Esophagus muscularis mucosa (tissue), 4 donors: ENCODE measurements at places on chromosomes 13 and 19. TPM values are rescaled to one million over a fixed set of nuclear protein-coding genes. Genes with fewer than 3 reads are reported as not detected.

DNA sequence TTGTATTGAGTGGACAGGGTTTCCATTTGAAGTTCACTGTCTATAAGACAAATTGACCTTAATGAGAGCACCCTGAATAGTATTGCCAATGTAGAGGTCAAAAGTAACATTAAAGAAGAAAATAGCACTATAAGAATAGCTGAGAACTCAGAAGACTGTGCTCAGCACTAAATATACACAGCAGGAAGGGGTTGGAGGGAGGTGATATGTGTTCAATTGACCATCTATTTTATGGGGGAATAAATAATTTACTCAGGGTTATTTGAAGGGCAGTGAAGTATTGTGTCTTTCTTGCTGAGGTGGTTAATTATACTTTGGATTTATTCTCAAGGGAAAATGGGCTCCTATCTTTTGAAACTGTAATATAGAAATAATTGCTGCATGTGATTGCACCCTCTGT, 1380.5 kb upstream of the SPRY2 start:
- no peak overlapping the region for H3K4me3 ChIP-seq
- H3K4me1 ChIP-seq: no peaks in the 10 kb centered on the region
- DNase-seq: no peak
- no peaks in the 10 kb centered on the region for H3K36me3 ChIP-seq

DNA sequence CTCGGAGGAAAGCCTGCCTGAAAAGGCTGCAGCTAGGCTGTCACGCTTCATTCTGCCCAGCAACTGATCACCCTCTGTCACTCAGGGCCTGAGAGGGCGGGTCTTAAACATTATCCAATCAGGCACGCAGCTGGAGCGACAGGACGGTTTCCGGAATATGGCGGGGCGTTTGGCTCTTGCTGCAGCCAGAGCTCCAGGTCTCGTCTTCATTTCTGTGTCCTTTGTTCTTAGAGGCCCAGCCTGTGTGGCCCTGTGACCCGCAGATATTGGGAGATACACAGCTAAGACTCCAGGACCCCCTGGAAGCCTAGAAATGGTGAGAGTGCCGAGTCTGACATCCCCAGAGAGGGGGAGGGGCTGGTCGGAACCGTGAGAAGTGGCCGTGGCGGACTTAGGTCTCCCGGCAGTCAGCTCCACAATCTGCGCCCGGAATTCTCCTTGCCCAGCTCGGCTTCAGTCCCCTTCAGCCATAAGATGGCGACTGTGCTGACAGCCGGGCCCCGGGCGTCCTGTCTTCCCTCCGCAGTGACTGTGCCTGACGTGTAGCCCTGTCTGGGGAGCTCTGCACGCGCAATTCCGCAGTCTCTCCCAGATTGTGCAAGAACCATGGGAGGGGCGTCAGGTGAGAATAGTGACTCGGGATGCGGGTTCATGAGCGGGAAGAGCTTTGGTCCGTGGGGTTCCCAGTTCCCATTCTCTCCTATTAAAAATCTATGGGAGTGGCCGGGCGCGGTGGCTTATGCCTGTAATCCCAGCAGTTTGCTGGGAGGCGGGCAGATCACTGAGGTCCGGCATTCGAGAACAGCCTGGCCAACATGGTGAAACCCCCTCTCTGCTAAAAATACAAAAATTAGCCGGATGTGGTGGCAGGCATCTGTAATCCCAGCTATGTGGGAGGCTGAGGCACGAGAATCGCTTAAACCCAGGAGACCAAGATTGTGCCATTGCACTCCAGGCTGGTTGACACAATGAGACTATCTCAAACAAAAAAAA, at the start of gene ZNF429:
Gene ZNF429, plus strand, starts transcription at position 144 of the 993 bp plus-strand sequence. Its CDS starts 170 bp downstream, at position 314.
- peaks cover 25% of the 10 kb centered on the region for H3K4me1 ChIP-seq
- H3K36me3 ChIP-seq: no peaks in the 10 kb centered on the region
- H3K27me3 ChIP-seq: no peaks in the 10 kb centered on the region
- peak within 1 kb of the TSS; percentile 85 for H3K4me3 ChIP-seq
- peak within 1 kb of the TSS; percentile 90 for H3K27ac ChIP-seq
- peak; percentile 98 for DNase-seq

GRCh38 chr19:49856574-49857021, 5.6 kb downstream of the PTOV1 start:
- no peak overlapping the region for H3K27ac ChIP-seq
- no peak overlapping the region for H3K4me3 ChIP-seq
- no peak for DNase-seq
- H3K4me1 ChIP-seq: peaks cover 43% of the 10 kb centered on the region
- peaks cover 74% of the 10 kb centered on the region for H3K36me3 ChIP-seq

The ZNF324B gene
- 8.9 TPM for total RNA-seq

The SPTBN4 gene
- 5.8 TPM for total RNA-seq

GRCh38 chr13:38902551-38902950, 88.1 kb downstream of the STOML3 start:
- no peak for DNase-seq
- no peak overlapping the region for H3K4me3 ChIP-seq
- no peak overlapping the region for H3K27ac ChIP-seq

The IZUMO2 gene
- not detected for total RNA-seq

The USHBP1 gene
- 8.0 TPM for total RNA-seq

- H3K4me3 ChIP-seq: peak overlapping the region; percentile 49
- H3K4me1 ChIP-seq: peaks cover 67% of the 10 kb centered on the region
- peak; percentile 99 for DNase-seq
- H3K27me3 ChIP-seq: no peaks in the 10 kb centered on the region
- H3K27ac ChIP-seq: peak overlapping the region; percentile 97
These were observed 45.4 kb downstream of the SMIM24 start for GRCh38 chr19:3434630-3435553.

- H3K27me3 ChIP-seq: no peaks in the 10 kb centered on the region
- no peak overlapping the region for H3K4me3 ChIP-seq
- no peak overlapping the region for H3K27ac ChIP-seq
- no peaks in the 10 kb centered on the region for H3K4me1 ChIP-seq
These were observed 356.5 kb upstream of the SLITRK6 start for GRCh38 chr13:86155756-86156155.

The AKAP8L gene
- total RNA-seq: 87.8 TPM

- H3K4me3 ChIP-seq: no peak overlapping the region
- H3K36me3 ChIP-seq: no peaks in the 10 kb centered on the region
- H3K27me3 ChIP-seq: no peaks in the 10 kb centered on the region
- peaks cover 16% of the 10 kb centered on the region for H3K4me1 ChIP-seq
These were observed 347.3 kb downstream of the TEX29 start for GRCh38 chr13:111667757-111668156.

The ETV2 gene
- total RNA-seq: not detected

DNA sequence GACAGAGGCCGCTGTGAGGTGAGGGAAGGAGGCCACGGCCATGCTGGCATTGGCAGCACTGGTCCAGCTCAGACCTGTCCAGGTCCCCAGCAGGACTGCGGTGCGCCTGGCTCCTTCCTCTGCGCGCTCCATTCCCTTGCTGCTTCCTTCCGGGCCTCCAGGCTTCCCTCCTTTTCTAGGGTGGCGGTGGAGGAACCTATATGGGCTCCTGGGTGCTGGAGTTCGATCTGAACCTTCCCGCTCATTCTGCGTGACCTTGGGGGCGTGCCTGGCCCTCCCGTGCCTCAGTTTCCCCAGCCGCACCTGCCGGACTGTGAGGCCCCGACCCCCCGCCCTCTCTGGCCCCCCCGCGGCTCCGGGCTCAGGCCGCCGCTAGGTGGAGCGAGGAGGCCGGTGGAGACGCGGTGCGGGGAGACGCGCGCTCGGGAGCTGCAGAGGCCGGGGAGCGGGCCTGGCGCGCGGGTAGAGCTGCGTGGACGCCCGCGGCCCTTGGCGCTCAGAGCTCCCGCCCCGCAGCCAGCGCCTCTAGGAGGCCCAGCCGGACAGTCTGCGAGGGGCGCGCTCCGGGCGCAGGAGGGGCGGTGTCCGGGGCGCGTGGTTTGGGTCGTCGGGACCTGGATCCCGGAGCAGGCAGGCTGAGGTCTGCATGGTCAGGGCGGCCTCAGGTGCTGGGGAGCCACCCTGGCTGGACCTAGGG, 29.9 kb downstream of the EFNA2 start:
- peak overlapping the region; percentile 35 for H3K4me3 ChIP-seq
- no peak overlapping the region for H3K27ac ChIP-seq
- peaks cover 6% of the 10 kb centered on the region for H3K27me3 ChIP-seq
- DNase-seq: no peak
- no peaks in the 10 kb centered on the region for H3K36me3 ChIP-seq
- peaks cover 9% of the 10 kb centered on the region for H3K4me1 ChIP-seq

GRCh38 chr13:32200741-32201140, 114.4 kb downstream of the ZAR1L start:
- H3K27me3 ChIP-seq: no peaks in the 10 kb centered on the region
- H3K36me3 ChIP-seq: no peaks in the 10 kb centered on the region
- peaks cover 3% of the 10 kb centered on the region for H3K4me1 ChIP-seq
- no peak overlapping the region for H3K4me3 ChIP-seq
- DNase-seq: no peak

GRCh38 chr13:112967686-112968379, 1.2 kb upstream of the MCF2L start:
- peaks cover 17% of the 10 kb centered on the region for H3K4me1 ChIP-seq
- DNase-seq: no peak
- H3K4me3 ChIP-seq: peak overlapping the region; percentile 51
- no peaks in the 10 kb centered on the region for H3K36me3 ChIP-seq
- no peaks in the 10 kb centered on the region for H3K27me3 ChIP-seq

DNA sequence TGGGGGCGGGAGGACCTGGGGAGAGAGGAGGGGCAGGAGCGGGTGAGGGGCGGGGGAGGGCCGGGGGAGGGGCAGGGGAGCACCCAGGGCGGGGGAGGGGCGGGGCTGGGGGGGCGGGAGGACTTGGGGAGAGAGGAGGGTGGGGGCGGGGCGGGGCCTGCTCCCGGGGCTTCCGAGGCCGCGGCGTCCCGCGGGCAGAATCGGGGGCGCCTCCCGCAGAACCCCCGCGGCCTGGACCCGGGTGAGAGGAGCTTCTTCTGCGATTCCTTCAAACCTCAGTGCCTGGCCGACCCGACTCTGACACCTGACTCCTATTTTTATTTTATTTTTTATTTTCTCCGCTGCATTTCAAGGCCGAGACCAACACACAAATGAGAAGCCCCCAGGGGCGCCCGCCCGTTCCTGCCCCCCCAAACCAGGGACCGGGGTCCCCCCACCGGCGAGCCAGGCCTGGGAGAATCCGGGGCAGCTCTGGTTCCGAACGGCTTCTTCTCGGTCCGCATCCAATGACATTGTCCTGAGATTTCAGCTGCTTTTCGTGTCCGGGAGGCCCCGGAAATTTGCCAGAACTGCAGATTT, 470 bp upstream of the GRTP1 start:
- H3K27me3 ChIP-seq: no peaks in the 10 kb centered on the region
- peaks cover 29% of the 10 kb centered on the region for H3K4me1 ChIP-seq
- no peak for DNase-seq
- H3K4me3 ChIP-seq: peak overlapping the region; percentile 80
- H3K36me3 ChIP-seq: no peaks in the 10 kb centered on the region

The OVOL3 gene
- total RNA-seq: not detected

GRCh38 chr13:33033051-33033812, 17.0 kb downstream of the KL start:
- no peak for DNase-seq
- peak overlapping the region; percentile 26 for H3K4me3 ChIP-seq
- H3K27me3 ChIP-seq: no peaks in the 10 kb centered on the region
- H3K27ac ChIP-seq: no peak overlapping the region

DNA sequence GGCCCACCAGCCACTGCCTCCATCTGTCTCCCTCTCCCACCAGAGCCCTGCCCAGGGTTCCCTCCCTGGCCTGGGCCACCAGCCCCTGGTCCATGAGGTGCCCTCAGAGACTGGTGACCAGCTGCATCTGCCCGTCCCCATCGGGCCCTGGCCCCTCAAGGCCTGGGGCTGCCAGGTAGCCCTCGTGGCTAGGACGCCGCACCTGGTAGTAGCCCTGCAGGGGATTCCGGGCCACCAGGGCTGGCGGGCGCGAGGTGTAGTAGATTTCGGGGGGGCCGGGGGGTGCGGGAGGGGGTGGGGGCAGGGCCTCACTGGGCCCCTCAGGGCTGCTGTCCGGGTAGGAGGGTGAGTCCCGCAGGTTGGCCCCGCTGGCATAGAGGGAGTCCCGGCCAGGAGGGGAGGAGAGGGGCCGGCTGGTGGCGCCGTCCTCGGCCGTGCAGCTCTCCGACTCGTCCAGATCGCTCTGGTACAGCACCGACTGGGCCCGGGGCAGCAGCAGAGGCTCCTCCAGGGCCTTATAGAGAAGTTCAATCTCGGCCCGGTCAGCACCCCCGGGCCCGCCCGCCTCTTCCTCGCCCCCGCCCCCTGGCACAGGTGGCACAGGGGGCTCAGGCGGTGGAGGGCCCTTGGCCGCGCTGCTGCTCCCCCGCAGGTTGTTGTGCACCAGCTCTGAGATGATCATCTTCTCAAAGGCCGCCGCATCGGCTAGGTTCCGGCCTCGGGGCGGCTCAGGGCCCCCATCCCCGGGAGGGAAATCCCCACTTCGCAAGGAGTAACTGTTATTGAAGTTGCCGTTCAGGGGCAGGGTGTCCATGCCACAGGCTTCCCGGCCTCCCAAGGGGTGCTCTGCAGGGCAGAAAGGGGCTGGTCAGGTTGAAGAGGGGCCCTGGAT, 14.6 kb upstream of the ASF1B start:
- no peaks in the 10 kb centered on the region for H3K27me3 ChIP-seq
- H3K4me1 ChIP-seq: peaks cover 32% of the 10 kb centered on the region
- H3K27ac ChIP-seq: peak overlapping the region; percentile 80
- no peak overlapping the region for H3K4me3 ChIP-seq
- DNase-seq: no peak
- H3K36me3 ChIP-seq: peaks cover 48% of the 10 kb centered on the region

- DNase-seq: peak; percentile 83
- no peaks in the 10 kb centered on the region for H3K27me3 ChIP-seq
- H3K4me3 ChIP-seq: no peak overlapping the region
- H3K36me3 ChIP-seq: no peaks in the 10 kb centered on the region
These were observed 3.6 kb downstream of the FAM187B start for GRCh38 chr19:35224681-35225571.

The KLK15 gene
- total RNA-seq: not detected

GRCh38 chr13:44051405-44051804, 171.7 kb downstream of the LACC1 start:
- DNase-seq: no peak
- H3K36me3 ChIP-seq: no peaks in the 10 kb centered on the region

The DDX49 gene
- 42.6 TPM for total RNA-seq

The DGKH gene
- total RNA-seq: 20.8 TPM

- no peaks in the 10 kb centered on the region for H3K27me3 ChIP-seq
- no peaks in the 10 kb centered on the region for H3K36me3 ChIP-seq
- no peak overlapping the region for H3K4me3 ChIP-seq
- H3K27ac ChIP-seq: no peak overlapping the region
These were observed 3.7 kb downstream of the RUBCNL start for GRCh38 chr13:46383383-46383782.

The CD177 gene
- total RNA-seq: 0.97 TPM

GRCh38 chr19:3098515-3099346, 4.6 kb downstream of the GNA11 start:
- DNase-seq: no peak
- H3K27me3 ChIP-seq: no peaks in the 10 kb centered on the region
- H3K27ac ChIP-seq: peak overlapping the region; percentile 88

- H3K4me1 ChIP-seq: peaks cover 30% of the 10 kb centered on the region
- no peaks in the 10 kb centered on the region for H3K27me3 ChIP-seq
- no peak for DNase-seq
- H3K4me3 ChIP-seq: no peak overlapping the region
- H3K27ac ChIP-seq: no peak overlapping the region
These were observed 27.3 kb downstream of the INTS6 start for GRCh38 chr13:51425410-51426042.

GRCh38 chr19:10135551-10136334, 16.0 kb upstream of the EIF3G start:
- H3K36me3 ChIP-seq: peaks cover 99% of the 10 kb centered on the region
- no peak overlapping the region for H3K4me3 ChIP-seq
- H3K27me3 ChIP-seq: no peaks in the 10 kb centered on the region
- no peak overlapping the region for H3K27ac ChIP-seq
